Sciatic nerve (tissue), 2 donors: ENCODE measurements at places on chromosomes 2 and 18.

DNA sequence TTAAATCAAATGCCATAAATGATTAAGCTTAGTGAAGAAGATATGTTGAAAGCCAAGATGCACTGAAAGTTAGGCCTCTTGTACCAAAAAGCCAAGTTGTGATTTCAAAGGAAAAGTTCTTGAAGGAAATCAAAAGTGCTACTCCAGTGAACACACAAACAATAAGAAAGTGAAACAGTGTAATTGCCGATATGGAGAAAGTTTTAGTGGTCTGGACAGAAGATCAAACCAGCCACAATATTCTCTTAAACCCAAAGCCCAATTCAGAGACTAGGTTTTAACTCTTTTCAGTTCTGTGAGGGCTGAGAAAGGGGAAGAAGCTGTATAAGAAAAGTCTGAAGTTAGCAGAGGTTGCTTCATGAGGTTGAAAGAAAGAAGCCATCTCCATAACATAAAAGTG is 101.8 kb upstream of the RPE start:
- no peak for DNase-seq

GRCh38 chr2:136334967-136335366 is 217.0 kb upstream of the CXCR4 start:
- DNase-seq = no peak

GRCh38 chr2:38147333-38148121 is 71.6 kb upstream of the CYP1B1 start:
- no peak for DNase-seq

DNA sequence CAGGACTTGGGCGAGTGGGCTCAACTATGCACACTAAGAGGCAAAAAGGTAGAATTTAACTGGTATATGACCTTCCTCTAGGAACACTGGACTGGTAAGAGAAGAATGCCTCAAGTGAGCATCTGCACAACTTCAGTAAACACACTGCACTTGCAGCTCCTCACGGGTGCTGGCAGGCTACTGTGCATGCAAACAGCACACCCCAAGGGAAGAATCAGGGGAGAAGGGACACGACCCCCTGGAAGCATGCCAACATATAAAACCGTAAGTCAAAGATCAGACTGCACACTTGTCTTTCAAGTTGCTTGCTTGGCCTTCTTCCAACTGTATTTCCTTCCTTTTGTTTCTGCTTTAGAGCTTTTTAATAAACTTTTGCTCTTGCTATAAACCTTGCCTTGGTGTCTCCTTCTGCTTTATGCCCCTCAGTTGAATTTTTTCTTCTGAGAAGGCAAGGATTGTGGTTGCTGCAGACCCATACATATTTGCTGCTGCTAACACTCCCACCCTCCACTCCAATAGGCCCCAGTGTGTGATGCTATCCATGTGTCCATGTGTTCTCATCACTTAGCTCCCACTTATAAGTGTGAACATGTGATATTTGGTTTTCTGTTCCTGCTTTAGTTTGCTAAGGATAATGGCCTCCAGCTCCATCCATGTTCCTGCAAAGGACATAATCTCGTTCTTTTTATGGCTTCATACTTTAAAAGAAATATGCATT is 263.7 kb upstream of the SPOPL start:
- DNase-seq = no peak

DNA sequence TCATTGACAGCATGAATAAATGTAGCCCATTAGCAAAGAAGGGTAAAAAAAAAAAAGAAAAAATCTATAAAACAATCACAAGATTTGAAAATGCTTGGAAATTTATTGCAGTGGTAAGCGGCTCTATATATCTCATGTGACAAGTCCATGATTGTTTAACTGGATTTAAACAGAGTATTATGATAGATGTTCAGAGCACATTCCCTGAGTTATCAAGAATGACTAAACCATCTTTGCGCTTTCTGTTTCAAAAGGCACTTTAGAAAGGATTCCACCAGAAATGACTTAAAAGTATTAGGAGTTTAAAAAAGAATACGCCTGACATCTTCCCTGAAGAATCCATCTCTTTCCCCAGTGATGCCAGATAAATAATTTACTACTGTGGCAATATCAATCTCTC is 409.5 kb upstream of the UBE2E3 start:
- no peak for DNase-seq

- no peak for DNase-seq
Observed at GRCh38 chr2:156986339-156986988, 271.0 kb upstream of the GALNT5 start.
